ENCODE measurements at places on chromosomes 12 and 14.

DNA sequence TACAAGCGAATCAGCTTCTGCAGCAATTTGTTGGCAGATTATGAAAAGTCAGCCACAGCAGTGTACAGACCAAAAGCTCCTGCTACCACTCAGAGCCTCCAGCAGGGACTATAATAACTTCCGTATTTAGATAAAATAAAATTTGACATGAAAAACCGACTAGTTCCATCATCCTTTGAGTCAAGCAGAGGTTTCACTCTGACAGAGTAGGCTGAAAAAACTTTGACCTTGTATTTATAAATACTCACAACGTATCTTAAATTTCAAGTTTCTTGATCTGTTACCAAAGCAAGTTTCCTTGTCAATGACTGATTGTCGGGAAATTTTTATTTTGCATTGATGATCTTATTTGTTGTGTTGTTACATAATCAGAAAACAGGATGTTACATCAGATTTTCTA lies 283.4 kb downstream of the DAD1 start:
- no peak for DNase-seq

DNA sequence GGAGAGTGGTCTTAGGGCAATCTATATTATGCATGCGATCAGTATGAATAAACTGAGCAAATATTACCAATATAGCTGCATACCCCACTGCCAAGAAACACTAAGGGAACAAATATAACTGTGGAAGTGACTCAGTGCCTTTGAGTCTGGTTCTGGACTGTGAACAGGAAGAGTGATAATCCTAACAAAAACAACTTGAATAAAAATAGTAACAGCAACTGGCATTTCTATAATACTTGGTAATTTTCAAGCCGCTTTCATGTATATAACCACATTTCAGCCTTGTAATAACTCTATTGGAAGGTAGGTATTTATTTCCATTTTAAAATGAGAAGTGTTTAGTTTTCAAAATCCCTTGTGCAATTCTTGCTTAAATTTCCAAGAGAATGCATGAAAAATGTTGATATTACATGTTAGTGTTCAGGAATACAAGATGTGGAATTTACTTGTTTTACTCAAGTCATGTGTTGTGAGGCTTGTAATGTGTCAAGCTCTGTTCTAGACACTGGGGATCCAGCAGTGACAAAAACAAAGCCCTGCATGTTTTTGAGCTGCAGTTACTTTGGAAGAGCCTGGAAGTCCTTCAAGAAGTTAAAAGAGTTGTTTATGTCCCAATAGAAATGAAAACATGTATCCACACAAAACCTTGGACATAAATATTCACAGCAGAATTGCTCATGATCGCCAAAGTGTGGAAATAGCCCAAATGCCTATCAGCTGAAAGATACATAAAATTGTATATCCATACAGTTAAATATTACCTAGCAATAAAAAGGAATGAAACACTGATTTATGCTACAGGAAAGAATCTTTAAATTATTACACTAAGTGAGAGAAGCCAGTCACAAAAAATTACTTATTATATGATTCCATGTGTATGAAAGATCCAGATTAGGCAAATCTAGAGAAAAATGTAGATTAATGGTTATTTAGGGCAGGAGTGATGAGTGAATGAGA lies 338.1 kb upstream of the TMEM132C start:
- peak; percentile 66 for DNase-seq

DNA sequence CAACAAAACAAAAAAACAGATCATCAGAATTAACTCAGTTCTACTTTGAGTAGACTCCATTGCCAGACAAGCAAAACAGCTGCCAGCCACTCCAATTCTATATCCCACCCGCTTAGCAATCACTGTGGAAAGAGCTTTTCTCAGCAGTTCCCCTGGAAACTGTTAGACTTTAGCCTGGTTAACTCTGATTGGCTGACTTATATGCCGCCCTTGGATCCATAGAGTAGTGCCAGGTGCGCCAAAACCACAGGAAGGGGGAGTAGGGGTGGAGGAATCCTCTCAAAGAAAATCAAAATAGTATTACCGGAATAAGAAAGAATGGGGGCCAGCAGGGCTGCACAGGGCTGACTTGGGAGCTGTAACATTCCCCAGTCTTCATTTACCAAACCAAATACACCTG lies 5.4 kb upstream of the EML5 start:
- DNase-seq: no peak

DNA sequence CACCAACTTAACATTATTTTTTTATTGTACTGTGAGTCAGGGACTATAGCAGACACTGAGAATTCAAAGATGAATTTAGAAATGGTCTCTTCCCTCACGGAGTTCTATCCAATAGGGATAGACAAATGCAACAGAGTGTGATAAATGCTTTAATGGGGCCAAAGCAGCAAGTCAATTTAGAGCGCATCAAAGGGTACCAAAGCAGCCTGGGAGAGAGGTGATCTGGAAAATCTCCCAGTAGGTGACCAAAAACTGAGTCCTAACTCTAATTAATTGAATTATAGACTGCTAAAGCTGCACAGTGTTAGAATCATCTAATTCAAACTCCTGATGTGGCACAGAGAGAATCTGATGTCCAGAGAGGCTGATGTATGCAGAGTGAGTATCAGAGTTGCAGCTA lies 2.6 kb downstream of the LIN7A start:
- no peak for DNase-seq

DNA sequence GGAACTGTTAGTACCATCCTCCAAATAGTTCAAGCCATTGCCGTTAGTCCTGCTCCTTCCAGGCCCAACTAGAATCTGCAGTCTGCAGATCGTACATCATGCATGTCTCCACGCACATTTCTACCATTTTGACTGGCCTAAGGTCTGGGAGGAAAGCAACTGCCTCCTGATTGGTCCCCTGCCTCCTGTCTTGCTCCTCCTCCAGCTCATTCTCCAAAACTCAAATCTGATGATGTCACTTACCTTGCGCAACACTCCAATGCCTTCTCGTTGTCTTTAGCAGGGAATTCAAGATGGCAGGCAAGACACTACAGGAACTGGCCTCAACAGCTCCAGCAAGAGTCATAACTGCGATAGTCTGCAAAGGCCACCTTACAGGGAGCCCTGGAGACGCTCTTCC lies 9.7 kb upstream of the HCAR1 start:
- DNase-seq: peak; percentile 11

DNA sequence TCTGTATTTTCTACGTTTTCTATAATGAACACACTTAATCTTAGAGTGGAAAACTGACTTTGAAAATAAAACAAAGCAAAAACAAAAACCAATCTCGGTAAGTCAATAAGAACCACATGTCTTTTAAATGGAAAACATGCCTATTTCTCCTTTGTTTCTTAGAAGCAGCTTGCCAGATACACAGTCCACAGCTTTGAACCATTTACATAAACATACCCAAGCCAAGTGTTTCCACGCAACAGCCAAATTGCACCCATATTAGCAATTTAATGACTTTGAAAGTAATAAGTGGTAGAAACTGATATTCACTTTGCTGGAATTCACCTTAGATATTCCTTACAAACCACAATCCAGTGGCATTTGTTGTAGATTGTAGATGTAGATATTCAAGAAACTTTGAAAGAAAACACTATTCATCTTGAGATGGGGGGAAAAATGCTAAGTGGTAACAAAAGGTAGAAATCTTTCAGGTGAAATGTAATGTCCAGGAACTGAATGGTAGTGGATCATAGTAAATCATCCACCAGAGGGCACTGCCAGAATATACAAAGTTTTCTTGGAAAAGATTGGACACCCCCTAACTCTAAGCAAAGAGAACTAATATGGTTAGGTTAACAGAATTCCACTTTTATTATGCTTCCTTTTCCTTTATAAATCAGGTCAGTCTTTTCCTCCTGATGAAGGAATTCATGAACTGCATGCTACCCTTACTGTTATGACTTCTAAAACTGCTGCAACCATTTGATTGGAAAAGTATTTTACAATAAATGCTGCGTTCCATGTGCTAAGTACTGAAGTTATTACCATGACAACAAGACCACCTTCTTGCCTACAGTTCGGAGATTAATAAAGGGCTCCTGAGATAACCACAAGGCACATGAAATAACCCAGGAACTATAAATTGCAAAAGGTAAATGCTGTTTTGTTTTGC lies 69.8 kb downstream of the RERG start:
- DNase-seq: peak; percentile 38

- no peak for DNase-seq
Measured at GRCh38 chr14:63345826-63346225, 27.1 kb upstream of the GPHB5 start.

DNA sequence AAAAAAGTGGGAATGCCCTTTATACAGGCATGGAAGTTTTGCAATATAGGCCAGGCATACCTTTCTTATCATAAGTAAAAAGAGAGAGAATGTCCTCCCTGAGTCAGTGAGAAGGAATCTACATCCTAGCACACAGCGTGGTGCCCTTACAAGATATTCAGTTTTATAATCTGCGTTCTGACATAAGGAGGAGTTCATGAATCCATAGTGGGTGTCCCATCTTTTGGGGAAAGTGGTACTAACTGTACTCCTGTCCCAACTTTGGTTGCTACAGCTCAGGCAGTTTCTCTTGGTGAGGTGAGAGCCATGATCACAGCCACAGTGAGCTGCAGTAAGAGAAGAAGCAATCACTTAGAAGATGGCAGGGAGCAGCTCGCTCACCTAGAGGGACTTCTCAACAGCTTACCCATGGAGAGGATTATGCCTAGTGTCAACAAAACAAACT lies 332.9 kb downstream of the BCAT1 start:
- no peak for DNase-seq

- no peak for DNase-seq
Measured at GRCh38 chr12:120689397-120690082, 2.6 kb downstream of the MLEC start.
